Activated CD4-positive, alpha-beta T cell treated with anti-CD3 and anti-CD28 coated beads for 36 hours (primary cell): ENCODE measurements at places on chromosomes 4 and X. TPM values are rescaled to one million over a fixed set of nuclear protein-coding genes. Genes with fewer than 3 reads are reported as not detected.
A peak's percentile ranks its signal among the peaks of the same experiment; 100 is the strongest.

DNA sequence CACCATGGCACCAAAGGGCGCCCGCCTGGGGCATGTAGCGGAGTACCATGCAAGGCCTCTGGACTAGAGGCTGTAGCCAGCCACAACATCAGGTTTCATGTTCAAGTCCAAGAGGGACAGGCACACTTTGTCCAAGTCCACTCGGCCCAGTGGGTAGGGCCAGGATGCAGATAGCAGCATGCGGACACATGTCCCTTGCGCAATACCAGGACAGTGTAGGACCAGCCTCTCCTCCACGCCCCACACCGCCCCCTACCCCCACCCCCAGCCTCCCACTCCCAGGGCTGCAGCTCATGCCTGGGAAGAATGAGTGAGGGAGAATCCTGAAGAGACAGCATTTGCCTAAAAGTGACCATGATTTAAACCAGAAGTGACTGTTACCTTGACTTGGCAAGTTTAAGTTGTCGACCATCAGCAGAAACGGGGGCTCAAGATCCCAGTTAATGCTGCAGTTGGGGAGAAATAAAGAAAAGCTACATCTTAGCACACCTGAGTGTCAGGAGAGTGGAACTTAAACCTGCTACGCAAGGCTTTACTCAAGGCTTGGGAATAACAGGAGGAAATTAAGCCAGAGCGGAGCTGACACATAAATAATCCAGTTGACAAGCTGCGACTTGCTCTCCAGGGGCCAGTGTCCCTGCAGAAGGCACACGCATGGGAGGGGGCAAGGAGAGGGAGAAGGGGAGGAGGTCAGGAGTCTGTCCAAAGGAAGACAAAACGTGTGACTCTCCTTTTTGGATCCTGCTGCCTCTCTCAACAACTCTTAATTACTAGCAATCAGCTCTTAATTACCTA is 221.7 kb downstream of the BCOR start:
- H3K4me3 ChIP-seq = no peak overlapping the region
- no peaks in the 10 kb centered on the region for H3K36me3 ChIP-seq
- peaks cover 40% of the 10 kb centered on the region for H3K4me1 ChIP-seq
- peaks cover under 1% of the 10 kb centered on the region for H3K27me3 ChIP-seq
- no peak overlapping the region for H3K27ac ChIP-seq

The HSD17B13 gene
- total RNA-seq = not detected

The RHOXF2B gene
- not detected for total RNA-seq

- no peaks in the 10 kb centered on the region for H3K36me3 ChIP-seq
- H3K27ac ChIP-seq = no peak overlapping the region
- DNase-seq = no peak
- no peaks in the 10 kb centered on the region for H3K4me1 ChIP-seq
- H3K27me3 ChIP-seq = peaks cover 5% of the 10 kb centered on the region
These were observed 9.7 kb downstream of the UNC5C start for GRCh38 chr4:95539106-95539505.

DNA sequence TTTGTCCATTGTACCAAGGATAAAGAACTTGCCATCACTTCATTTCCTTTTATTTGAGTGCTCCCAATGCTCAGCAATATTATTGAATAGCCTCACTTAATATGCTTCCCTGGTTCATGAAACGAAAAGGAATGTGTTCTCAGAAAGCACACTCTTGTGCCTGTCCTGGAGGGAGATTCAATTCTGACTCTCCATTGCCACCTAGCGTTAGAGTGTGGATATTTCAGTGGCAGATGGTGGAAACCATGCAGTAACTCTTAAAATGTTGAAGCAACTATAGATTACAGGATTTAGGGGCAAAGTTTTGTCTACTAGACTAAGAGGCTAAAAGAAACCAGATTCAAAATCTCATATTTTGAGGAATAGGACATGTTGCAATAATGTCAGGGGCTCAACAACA is 36.0 kb downstream of the GAB3 start:
- DNase-seq = peak; percentile 52
- no peaks in the 10 kb centered on the region for H3K27me3 ChIP-seq
- peaks cover 5% of the 10 kb centered on the region for H3K36me3 ChIP-seq
- H3K27ac ChIP-seq = no peak overlapping the region
- H3K4me3 ChIP-seq = no peak overlapping the region

GRCh38 chr4:186347743-186348142 is 81.8 kb downstream of the F11 start:
- H3K36me3 ChIP-seq = no peaks in the 10 kb centered on the region
- DNase-seq = no peak
- H3K4me1 ChIP-seq = no peaks in the 10 kb centered on the region
- H3K27me3 ChIP-seq = peaks cover 4% of the 10 kb centered on the region
- H3K4me3 ChIP-seq = no peak overlapping the region

DNA sequence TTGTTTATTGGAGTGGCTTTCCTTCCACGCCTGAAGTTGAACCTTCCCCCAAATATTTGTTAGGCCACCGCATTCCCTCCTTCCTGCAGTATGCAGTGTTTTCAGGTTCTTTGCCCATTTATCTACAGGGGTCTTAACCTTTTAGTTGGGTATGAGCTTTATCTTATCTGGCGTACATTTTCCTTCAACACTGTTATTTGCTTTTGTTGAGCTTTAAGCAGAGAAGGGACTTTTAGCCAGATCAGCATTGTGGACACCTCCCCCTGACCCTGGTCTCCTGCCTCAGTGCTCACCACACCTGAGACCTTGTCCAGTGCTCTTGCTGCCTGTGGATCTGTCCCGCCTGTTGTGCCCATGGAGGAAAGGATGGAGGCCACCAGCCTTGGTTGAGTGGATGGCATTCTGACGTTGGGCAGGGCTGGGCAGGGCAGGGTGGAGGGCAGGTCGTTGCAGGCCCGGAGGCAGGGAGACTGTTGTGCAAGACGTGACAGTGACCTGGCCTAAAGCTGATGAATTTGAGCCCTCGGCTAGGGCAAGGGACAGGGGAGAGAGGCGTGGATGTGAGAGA is 998 bp upstream of the DUSP9 start:
- peaks cover 33% of the 10 kb centered on the region for H3K27me3 ChIP-seq
- DNase-seq = no peak
- no peak overlapping the region for H3K4me3 ChIP-seq
- H3K4me1 ChIP-seq = peaks cover 12% of the 10 kb centered on the region
- no peaks in the 10 kb centered on the region for H3K36me3 ChIP-seq

- DNase-seq = peak; percentile 54
- no peaks in the 10 kb centered on the region for H3K4me1 ChIP-seq
- H3K27me3 ChIP-seq = no peaks in the 10 kb centered on the region
- no peaks in the 10 kb centered on the region for H3K36me3 ChIP-seq
These were observed 65.6 kb downstream of the JAKMIP1 start for GRCh38 chr4:6134612-6135220.

DNA sequence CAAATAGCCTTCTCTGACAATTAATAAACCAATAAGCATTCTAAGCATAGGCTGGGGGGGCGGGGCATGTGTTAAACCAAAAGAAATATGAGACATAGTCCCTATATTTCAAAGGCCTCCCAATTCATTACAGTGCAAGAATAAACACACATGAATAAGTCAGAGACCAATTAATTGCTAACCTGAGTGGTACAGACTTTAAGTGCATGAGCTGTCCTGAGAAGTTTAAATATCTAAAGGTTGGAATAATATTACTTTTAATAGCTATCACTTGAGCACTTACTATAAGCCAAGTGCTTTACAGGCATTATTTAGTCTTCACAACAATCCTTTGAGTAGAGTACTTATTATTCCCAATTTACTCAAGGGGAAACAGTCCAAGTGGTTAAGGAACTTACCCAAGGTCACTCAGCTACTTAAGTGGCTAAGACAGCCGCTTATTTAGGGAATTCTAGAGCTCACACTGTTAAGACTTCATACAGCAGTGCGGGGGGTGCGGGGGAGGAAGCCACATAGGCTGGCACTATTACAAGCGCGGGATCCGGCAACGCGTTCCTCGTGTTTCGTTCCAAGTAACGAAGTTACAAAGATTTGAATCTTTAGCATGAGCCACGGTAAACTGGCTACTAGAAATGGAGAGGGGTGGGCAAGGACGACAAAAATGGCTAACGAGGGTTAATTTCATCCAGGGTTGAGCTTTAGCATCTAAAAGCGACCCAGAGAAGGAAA is 1.4 kb downstream of the THOC2 start:
- H3K36me3 ChIP-seq = peaks cover 7% of the 10 kb centered on the region
- no peaks in the 10 kb centered on the region for H3K27me3 ChIP-seq
- peaks cover 31% of the 10 kb centered on the region for H3K4me1 ChIP-seq
- peak; percentile 55 for DNase-seq
- H3K4me3 ChIP-seq = peak overlapping the region; percentile 90

The LDB2 gene
- total RNA-seq = not detected

GRCh38 chr4:15510961-15511360 is 41.3 kb downstream of the CC2D2A start:
- DNase-seq = no peak
- H3K27me3 ChIP-seq = no peaks in the 10 kb centered on the region
- no peaks in the 10 kb centered on the region for H3K4me1 ChIP-seq
- no peak overlapping the region for H3K27ac ChIP-seq
- H3K4me3 ChIP-seq = no peak overlapping the region
- peaks cover 2% of the 10 kb centered on the region for H3K36me3 ChIP-seq

The RIBC1 gene
- 0.46 TPM for total RNA-seq

DNA sequence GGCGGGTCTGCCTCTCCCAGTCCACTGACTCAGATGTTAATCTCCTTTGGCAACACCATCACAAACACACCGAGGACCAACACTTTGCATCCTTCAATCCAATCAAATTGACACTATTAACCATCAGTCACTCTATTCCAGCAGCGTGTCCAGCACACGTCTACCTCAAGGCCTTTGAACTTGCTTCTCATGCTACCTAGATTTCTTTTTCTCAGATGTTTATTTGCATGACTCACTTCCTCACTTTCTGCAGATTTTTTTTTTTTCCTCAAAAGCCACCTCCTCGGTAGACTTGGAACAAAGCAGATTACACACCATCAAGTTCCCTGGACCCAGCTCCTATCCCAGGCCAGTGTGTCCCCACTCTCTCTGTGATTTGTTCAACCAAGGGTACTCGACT is 49.5 kb downstream of the SUPT20HL2 start:
- no peak overlapping the region for H3K4me3 ChIP-seq
- H3K36me3 ChIP-seq = no peaks in the 10 kb centered on the region
- H3K4me1 ChIP-seq = peaks cover 21% of the 10 kb centered on the region
- no peak for DNase-seq
- peaks cover 2% of the 10 kb centered on the region for H3K27me3 ChIP-seq

GRCh38 chr4:157763490-157763889 is 409.3 kb downstream of the GASK1B start:
- no peaks in the 10 kb centered on the region for H3K27me3 ChIP-seq
- H3K4me1 ChIP-seq = no peaks in the 10 kb centered on the region
- no peak overlapping the region for H3K27ac ChIP-seq
- no peak overlapping the region for H3K4me3 ChIP-seq
- no peak for DNase-seq

DNA sequence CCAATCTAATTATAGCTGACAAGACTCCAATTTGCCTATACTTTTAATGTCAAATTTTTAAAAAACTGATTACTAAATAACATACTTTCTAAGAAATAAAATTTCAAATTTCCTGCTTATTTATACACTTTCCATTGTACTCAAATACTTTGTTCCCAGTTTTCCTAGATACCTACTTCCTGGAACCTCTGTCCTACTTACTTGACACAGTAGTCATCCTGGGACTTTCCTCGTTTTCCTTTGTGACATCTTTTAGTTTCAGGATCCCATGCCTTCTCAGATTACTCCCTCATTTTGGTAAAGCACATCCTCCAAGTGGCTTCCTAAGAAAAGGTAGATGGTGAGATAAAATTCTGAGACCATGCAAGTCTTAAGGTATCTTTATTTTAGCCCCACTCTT is 13.3 kb upstream of the FAM184B start:
- no peak for DNase-seq
- H3K4me1 ChIP-seq = peaks cover 3% of the 10 kb centered on the region
- no peak overlapping the region for H3K27ac ChIP-seq
- H3K36me3 ChIP-seq = peaks cover 33% of the 10 kb centered on the region
- no peaks in the 10 kb centered on the region for H3K27me3 ChIP-seq

GRCh38 chr4:52956691-52957090 is 94.6 kb downstream of the RASL11B start:
- no peaks in the 10 kb centered on the region for H3K4me1 ChIP-seq
- H3K36me3 ChIP-seq = peaks cover 6% of the 10 kb centered on the region
- H3K4me3 ChIP-seq = no peak overlapping the region
- DNase-seq = no peak

GRCh38 chrX:123698979-123699520 is 33.8 kb downstream of the THOC2 start:
- DNase-seq = no peak

The FOXR2 gene
- not detected for total RNA-seq

The CBR4 gene
- total RNA-seq = 23.7 TPM

- no peaks in the 10 kb centered on the region for H3K36me3 ChIP-seq
- no peaks in the 10 kb centered on the region for H3K4me1 ChIP-seq
- DNase-seq = no peak
These were observed 47.9 kb upstream of the FGF13 start for GRCh38 chrX:138759217-138759943.

The ZNF732 gene
- 0.09 TPM for total RNA-seq

- H3K27me3 ChIP-seq = peaks cover 2% of the 10 kb centered on the region
- H3K4me1 ChIP-seq = no peaks in the 10 kb centered on the region
- no peaks in the 10 kb centered on the region for H3K36me3 ChIP-seq
- no peak overlapping the region for H3K4me3 ChIP-seq
- no peak overlapping the region for H3K27ac ChIP-seq
These were observed 41.2 kb downstream of the PRDM5 start for GRCh38 chr4:120881351-120881750.

GRCh38 chr4:55343887-55344286 is 2.2 kb upstream of the SRD5A3 start:
- H3K27ac ChIP-seq = no peak overlapping the region
- H3K4me3 ChIP-seq = no peak overlapping the region
- H3K4me1 ChIP-seq = peaks cover 25% of the 10 kb centered on the region
- no peaks in the 10 kb centered on the region for H3K36me3 ChIP-seq
- H3K27me3 ChIP-seq = no peaks in the 10 kb centered on the region

The TCEAL8 gene
- 46.6 TPM for total RNA-seq

DNA sequence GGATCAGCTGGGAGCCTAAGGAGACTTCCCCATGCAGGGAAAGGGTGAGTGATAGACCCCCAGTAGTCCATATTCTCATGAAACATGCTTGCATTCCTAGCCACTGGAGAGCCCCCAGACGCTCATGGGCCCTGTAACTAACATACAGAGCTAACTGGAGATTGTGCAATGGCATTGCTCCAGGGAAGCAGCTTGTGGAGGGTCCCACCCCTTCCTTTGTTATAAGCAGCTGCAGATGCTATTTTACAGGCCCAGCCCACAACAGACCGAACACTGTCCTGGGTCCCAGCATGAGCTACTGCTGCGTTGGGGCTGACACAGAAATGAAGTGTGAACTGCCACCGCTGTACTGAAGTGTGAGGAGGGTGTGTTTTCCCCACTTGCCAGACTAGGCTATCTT is 1465.7 kb upstream of the DIAPH2 start:
- H3K27ac ChIP-seq = no peak overlapping the region
- DNase-seq = no peak
- no peaks in the 10 kb centered on the region for H3K4me1 ChIP-seq

- H3K27ac ChIP-seq = no peak overlapping the region
- no peaks in the 10 kb centered on the region for H3K27me3 ChIP-seq
- no peak for DNase-seq
- no peaks in the 10 kb centered on the region for H3K36me3 ChIP-seq
These were observed 546.1 kb downstream of the PPP4R3C start for GRCh38 chrX:26916991-26917390.

GRCh38 chr4:47838445-47838844 is 578 bp upstream of the CORIN start:
- H3K4me3 ChIP-seq = no peak overlapping the region
- no peak overlapping the region for H3K27ac ChIP-seq
- no peak for DNase-seq
- no peaks in the 10 kb centered on the region for H3K36me3 ChIP-seq
- peaks cover 2% of the 10 kb centered on the region for H3K27me3 ChIP-seq
- peaks cover 26% of the 10 kb centered on the region for H3K4me1 ChIP-seq

The RAB41 gene
- not detected for total RNA-seq

The USP17L25 gene
- total RNA-seq = not detected
